ENCODE measurements at places on chromosomes 4 and X.

GRCh38 chrX:129759576-129760061 lies 20.1 kb upstream of the SASH3 start:
- DNase-seq = peak; percentile 81

GRCh38 chr4:188903986-188904385 lies 764.7 kb downstream of the TRIML1 start:
- DNase-seq = no peak

DNA sequence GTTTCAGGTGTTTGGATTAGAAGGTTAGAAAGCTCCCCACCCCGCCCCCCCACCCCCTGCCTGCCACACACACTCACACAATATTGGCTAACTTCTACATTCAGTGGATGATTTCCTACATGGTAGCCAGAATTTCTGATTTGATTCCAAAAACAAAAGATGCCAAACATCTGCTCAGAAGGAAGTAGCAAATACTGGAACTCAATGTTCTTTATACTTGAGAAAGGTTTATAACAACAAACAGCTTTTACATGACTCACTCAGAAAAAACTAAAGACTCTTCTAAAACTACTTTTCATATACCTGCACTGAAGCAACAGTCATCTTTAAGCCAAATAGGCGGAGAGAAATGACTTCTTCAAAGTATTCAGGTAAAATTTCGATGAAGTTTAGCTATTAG lies 750.5 kb upstream of the POU3F4 start:
- DNase-seq = no peak

DNA sequence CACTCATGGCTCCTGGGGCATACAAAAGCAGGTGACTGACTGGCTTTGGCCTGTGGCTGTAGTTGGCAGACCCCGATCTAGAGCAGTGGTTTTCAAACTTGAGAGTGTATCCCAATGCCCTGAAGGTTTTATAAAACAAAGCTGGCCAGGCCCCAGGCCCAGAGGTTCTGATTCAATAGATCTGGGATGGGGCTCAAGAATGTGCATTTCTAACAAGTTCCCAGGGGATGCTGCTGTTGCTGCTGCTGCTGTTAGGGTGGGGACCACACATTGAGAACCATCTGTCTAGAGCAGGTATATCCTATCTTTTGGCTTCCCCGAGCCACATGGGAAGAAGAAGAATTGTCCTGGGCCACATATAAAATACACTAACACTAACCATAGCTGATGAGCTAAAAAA lies 7.3 kb downstream of the AIFM1 start:
- DNase-seq = no peak

GRCh38 chr4:17719106-17719505 lies 62.3 kb downstream of the FAM184B start:
- DNase-seq = no peak

GRCh38 chr4:152609481-152609880 lies 70.3 kb downstream of the TMEM154 start:
- DNase-seq = no peak

- DNase-seq = no peak
Measured at GRCh38 chrX:46211079-46211478, 334.1 kb downstream of the ZNF674 start.

- no peak for DNase-seq
Measured at GRCh38 chr4:34250562-34250961, 1993.8 kb downstream of the ARAP2 start.

- no peak for DNase-seq
Measured at GRCh38 chr4:77849278-77849965, 13.2 kb upstream of the MRPL1 start.

DNA sequence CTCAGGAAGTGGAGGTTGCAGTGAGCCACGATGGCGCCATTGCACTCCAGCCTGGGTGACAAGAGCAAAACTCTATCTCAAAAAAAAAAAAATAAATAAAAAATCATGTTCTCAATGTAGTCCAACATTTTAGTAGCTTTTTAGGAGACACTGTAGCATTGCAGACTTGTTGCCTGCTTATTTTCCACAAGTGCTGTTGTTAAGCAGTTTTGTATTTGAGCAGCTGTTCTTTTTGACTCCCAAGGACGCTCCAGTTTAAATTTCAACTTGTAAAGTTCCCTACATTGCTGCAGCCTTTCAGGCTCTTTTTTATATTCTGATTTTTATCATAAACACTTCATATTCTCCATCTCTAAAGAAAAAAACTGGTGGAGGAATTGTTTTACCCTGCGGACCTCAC lies 83.1 kb downstream of the PPEF2 start:
- DNase-seq = no peak

DNA sequence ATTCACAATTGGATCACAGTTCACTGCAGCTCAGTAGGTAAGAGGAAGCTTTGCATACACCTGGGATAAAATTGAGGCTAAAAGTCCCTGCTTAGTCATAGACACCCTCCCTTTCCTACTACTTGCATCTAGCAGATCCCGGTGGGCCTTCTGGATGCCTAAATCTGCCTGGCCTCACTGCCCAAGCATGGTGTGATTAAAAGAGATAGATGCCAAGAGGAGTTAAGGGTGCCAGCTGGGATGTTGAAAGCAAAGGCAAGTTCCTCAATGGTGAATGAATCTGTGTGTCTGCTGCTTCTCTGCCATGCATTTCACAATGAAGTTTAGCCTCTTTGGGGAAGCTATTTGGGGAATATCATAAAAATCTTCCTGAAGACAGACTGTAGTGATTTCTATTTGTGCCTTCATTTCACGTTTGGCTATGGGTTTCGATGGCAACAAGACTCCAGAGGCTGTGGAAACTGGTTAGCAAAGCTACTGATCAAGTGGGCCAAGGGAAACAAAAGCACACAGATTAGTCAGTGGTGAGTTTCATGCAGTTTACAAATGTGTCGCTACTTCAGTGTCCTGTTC lies 534.0 kb downstream of the ANKRD50 start:
- no peak for DNase-seq

DNA sequence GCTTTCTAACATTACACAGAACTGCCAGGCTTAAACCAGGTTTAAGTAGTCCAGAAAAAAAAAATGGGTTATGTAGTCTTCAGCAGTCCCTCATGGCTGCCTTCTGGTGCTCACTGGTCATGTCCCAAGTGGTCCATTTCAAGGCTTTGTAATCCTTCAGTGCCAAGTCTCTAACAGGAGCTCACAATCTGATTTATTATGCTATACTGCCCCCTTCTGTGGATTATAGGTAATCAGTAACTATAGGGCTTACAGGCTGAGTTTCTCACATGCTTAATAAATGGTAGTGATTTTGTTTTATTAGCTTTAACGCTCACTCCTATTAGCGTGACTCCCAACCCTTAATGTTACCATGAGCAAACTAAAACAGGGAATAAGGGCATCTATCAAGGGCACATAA lies 92.5 kb upstream of the EDA2R start:
- no peak for DNase-seq

DNA sequence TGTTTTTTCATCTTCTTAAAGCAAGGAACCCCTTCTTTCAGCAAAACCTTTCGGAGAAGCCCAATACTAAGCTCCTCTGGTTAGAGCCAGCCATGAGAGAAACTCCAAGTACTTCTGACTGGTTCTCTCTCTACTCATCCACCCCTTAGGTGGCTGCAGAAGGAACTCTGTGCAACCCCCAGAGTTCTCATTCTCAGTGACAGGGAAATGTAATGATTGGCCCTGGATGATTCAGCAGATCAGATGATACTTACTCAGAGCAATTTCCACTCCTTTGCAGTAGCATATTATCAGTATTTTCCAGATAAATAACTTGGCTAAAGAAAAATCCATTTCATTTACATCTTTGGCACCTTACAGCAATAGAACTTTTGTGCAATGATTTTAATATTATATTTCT lies 3.2 kb downstream of the SPP1 start:
- DNase-seq = no peak

- no peak for DNase-seq
Measured at GRCh38 chr4:154740462-154740861, 3.3 kb upstream of the LRAT start.

GRCh38 chr4:26300314-26301307 lies 20.2 kb upstream of the RBPJ start:
- DNase-seq = no peak

GRCh38 chr4:100875296-100876068 lies 357.7 kb upstream of the EMCN start:
- DNase-seq = no peak

GRCh38 chr4:80156410-80156809 lies 40.9 kb upstream of the PRDM8 start:
- no peak for DNase-seq

- no peak for DNase-seq
Measured at GRCh38 chrX:47583240-47583861, 1.1 kb downstream of the TIMP1 start.

- no peak for DNase-seq
Measured at GRCh38 chr4:138611721-138612120, 369.6 kb upstream of the SLC7A11 start.

DNA sequence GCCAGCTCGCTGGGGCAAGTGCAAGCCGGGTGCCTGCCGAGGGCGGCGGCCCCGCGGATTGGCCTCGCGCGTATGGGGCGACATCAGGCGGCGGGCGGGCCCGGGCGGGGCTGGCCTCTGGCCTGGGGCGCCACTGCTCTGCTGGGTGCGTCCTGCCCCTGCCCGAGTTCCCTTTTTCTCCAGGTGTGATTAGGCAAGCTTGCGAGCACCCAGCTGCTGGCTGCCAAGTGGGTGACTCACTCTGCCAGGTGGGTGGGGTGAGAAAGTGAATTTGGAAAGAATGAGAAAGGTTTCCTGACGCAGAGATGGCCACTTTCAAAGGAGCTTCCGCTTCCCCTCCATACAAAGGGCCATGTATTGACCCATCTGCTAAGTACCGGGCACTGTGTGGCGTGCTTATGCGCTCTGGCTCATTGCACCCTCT lies 32.5 kb downstream of the FGFBP1 start:
- DNase-seq = peak; percentile 58

DNA sequence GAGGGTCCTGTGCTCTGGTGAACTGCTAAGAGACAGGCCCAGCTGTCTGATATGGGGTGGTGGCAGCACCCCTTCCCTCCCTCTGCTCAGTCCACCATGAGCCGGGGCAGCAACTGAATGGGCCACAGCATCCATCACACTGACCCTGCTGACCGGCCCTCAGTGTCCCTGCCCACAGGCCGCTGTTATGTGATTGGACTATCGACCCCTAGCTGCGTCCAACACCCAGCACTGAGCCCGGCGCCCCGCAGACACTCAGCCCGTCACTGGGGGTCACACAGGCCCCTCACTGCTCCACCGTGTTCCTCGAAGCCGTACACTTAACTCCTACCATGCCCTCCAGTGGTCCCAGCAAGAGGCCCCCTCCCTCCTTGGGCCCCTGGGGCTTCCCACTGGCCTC lies 88.8 kb upstream of the PSAPL1 start:
- DNase-seq = no peak

DNA sequence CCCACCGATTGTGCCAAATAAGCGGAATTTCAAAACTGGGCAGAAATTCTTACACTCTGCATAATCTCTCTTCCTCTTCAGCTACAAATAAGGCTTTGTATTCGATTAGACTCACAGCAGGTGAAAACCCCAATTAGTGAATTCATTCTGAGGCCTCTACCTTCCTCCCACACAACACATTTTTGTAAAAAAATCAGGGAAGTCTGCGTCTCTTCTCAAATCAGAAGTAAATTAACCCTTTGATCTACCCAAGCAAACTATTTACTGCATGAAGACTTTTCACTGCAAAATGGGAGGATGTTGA lies 200.6 kb upstream of the FTHL17 start:
- DNase-seq = no peak

DNA sequence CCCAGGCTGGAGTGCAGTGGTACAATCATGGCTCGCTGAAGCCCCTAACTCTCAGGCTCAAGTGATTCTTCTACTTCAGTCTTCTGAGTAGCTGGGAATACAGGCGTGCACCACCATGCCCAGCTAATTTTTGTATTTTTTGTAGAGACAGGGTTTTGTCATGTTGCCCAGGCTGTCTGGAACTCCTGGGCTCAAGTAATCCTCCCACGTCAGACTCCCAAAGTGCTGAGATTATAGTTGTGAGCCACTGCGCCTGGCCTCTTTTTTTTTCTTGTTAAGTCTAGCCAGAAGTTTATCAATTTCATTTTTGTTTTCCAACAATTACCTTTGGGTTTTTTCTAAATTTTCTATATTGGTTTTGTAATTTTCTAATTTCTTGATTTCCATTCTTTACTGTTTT lies 100.6 kb downstream of the GC start:
- DNase-seq = no peak

DNA sequence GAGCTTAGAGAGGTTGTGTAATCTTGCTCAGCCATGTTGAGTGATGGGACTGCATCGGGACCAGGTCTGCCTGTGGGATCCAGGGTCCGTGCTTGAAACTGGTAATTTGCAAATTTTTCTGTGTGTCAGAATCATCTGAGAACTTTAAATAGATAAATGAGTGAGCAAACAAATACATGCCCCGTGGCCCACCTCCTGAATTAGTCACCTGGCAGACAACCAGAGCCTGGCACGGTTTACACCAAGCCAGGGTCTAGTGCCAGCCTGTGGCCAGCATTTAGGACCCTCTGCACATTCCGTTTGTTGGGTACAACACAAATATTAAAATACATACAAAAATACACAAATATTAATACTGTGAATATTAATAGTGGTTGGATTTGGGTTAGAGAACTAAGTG lies 90.6 kb upstream of the STOX2 start:
- no peak for DNase-seq

DNA sequence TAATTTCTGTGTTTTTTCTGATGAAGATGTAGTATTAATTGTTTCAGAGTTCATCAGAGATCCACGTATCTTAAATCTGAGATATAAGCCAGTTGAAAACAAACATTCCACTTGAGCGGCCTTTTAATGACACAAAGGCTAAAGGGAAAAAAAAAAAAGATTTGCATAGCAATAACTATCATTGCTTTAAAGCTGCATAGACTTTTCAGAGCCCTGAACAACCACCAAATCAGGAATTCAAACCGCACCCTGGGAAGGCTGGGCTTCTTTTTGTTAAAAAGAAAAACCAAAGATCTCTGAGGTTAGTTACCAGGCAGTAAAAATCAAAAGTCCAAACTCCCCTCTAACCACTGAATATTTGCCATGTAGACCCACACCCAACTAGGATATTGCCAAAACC lies 206.0 kb downstream of the HHIP start:
- DNase-seq = no peak

- no peak for DNase-seq
Measured at GRCh38 chrX:16978193-16978984, 31.9 kb downstream of the REPS2 start.

- no peak for DNase-seq
Measured at GRCh38 chr4:165874072-165874790, 1.2 kb downstream of the TLL1 start.

GRCh38 chr4:81030061-81030980 lies at the start of gene BMP3:
Gene BMP3, plus strand, starts transcription at chr4:81030708. Its CDS starts 577 bp downstream, at chr4:81031285.
- no peak for DNase-seq

- no peak for DNase-seq
Measured at GRCh38 chr4:147596981-147597380, 20.2 kb upstream of the TMEM184C start.

DNA sequence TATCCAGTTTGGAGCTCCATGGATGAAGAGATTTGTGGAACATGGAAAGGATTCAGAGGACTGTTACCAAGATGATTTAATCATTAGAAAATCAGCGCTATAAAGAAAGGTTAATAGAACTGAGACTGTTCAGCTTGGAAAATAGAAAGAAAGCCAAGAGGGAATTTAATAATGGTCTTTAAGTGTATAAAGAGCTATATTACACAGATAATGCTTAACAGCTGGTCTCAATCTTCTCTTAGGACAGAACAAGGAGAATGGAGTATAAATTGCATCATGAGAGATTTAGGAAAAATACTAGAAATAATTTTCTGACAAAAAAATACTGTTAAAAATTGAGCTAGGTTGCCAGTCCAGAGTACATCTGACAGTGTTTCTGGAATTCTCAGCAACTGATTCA lies 91.3 kb upstream of the MAGEC2 start:
- no peak for DNase-seq

GRCh38 chr4:20408611-20409010 lies 156.9 kb downstream of the SLIT2 start:
- no peak for DNase-seq

GRCh38 chr4:79528241-79528706 lies 120.2 kb upstream of the GK2 start:
- DNase-seq = peak; percentile 9

All from activated CD4-positive, alpha-beta memory T cell treated with anti-CD3 and anti-CD28 coated beads for 36 hours (primary cell).